ENCODE measurements at places on chromosomes 4 and X. TPM values are rescaled to one million over a fixed set of nuclear protein-coding genes. Genes with fewer than 3 reads are reported as not detected.
A peak's percentile ranks its signal among the peaks of the same experiment; 100 is the strongest.

- DNase-seq, result no peak
These were observed 53.9 kb upstream of the PPP2R3B start for GRCh38 chrX:440636-441035.

- DNase-seq, result no peak
These were observed 138.3 kb downstream of the CRLF2 start for GRCh38 chrX:1074172-1074571.

GRCh38 chr4:40190019-40190418, 6.8 kb upstream of the RHOH start:
- no peak for DNase-seq

DNA sequence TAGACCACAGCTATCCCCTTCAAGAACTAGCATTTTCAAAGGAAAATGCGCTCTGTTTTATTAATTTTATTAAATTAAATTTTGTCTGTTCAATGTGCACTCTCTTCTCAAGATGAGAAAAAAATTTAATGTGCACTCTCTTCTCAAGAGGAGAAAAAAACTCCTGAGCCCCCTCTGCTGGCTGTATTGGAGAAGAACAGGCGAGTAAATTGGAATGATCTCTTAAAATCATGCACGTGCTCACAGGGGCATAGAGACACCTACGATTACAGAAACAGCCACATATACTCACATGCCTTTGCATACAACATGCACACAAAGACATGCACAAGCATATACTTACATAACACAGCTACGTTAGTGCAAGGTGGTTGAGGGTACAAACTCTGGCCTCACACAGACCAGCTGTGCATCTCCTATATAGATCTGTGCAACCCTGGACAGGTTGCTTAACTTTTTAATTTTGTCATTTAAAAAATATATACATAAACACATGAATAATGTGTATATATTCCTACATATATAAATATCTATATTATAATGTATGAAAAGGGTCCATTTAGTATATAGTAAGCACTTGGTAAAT, 176.2 kb upstream of the CXorf66 start:
- DNase-seq, result no peak

DNA sequence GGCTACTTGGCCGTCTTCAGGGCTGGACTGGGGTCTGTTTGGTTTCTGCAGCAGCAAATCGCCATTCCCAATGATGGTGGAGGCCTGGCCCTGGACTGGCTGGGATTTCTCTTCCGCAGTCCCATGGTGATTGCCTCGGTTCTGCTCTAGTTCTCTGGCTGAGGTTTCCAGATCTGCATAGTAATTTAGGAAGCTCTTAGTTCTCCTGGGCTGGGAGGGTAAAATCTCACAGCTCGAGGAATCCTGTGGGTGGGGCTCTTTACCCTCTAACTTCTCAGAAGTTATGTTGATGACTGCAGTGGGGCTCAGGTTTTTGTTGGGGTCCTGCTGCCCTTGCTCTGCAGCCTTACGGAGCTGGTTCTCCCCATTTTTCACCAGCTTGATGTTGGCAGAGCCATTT, 200.6 kb downstream of the APBB2 start:
- no peak for DNase-seq

DNA sequence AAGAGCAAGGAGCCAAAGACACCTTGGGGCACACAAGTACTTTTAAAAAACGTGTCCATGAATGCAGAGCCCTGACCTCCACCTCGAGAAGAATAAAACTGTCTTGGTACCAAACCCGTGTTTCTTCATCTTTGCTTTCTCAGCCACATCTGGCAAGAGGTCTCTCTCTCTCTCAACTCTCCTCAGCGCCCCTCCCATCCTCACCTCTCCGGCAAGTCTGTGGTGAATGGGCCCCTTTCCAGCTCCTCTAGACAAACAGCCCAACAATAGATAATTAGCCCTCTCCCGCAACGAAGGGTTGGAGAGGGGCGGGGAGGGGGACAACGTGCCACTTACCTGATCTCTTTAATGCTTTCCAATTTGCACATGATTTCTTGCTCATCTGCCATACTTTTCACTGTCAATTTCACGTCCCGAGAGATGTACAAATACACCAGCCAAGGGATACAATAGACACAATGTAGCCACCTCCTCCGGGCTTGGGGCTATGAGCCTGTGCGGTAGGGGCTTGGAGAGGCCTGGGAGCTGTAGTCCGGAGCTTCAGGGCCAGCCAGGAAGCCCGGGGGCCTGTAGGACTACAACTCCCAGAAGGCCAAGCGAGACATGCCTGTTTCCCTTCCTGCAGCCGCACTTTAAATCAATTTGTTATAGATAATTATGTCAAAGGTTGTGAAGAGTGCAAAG, at the start of gene ZC4H2:
Gene ZC4H2 (minus strand): TSS at position 462 of the 684 bp plus-strand sequence. CDS start 73 bp downstream, at position 389.
- DNase-seq, result peak; percentile 66

- no peak for DNase-seq
These were observed 127.8 kb downstream of the BCOR start for GRCh38 chrX:39969819-39970504.

DNA sequence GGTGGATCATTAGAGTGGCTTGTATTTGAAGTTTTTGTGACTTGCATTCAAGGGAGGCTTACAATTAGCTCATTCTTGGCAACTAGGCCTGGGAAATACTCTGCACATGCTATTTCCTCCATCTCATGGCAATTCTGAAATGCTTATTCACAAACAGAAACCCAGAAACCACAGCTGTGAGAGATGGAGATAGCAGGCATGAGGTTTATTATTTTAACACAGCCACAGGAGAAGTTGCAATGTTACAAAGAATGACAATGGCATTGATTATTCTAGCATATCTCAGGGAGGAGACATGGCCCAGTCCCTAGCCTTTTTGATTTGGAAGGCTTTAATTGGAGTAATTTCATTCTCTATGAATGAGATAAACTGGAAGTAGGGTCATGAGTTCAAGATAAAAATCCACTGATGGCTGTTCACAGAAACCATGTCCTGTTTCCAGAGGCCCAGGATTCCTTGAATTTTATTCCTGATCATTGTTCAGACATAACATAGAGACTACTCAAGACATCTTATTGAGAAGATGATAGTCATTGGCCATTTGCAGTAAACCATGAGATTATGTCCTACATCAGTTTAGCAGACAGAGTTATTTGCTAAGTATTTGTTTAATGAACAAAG, 123.9 kb downstream of the MID1 start:
- no peak for DNase-seq

GRCh38 chr4:56626420-56626819, 54.7 kb downstream of the HOPX start:
- no peak for DNase-seq

DNA sequence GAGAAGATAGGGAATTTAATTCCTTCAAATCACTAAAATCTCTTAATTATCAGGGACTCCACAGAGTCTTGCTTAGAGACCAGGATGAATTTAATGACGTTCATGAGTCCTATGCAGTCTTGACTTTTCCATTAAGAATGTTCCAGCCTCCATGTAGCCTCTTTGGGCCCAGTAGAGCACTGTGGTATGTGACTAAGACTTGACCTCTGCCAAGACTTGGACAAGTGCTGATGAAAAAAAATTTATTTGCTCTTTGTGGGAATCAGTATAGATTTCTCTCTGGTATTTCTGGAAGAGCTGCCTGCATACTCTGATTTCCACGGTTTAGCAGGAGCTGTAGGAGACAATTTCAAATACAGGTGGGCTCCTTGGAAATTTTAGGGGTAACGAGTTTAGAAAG, 40.6 kb downstream of the CHRDL1 start:
- no peak for DNase-seq

- peak; percentile 56 for DNase-seq
These were observed 46.4 kb upstream of the PARM1 start for GRCh38 chr4:74886484-74886883.

GRCh38 chr4:52643785-52644244, 15.3 kb downstream of the USP46 start:
- no peak for DNase-seq

- DNase-seq, result no peak
These were observed 131.6 kb upstream of the TENM3 start for GRCh38 chr4:182111586-182111985.

DNA sequence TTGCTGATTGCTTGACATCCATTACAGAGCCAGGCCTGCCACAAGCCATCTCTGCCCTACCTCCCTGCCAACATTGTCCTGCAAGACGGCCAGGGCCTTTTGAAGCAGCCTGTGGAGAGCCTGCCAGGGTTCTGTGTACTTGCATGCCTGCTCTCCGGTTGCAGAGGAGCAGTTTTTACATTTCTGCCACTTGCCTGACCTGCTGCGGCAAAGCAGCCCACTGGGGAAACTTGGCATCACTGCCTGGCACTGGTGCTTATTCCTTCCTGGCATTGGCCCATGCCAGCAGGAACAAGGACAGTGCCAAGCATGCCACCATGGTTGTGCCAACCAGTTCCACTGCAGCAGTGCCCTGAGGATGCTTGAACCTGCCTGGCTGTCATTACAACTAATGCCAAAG, 167.1 kb downstream of the NHS start:
- no peak for DNase-seq

GRCh38 chr4:185138161-185138560, 4.9 kb upstream of the SLC25A4 start:
- no peak for DNase-seq

- no peak for DNase-seq
These were observed 46.8 kb upstream of the ELF2 start for GRCh38 chr4:139223682-139224317.

GRCh38 chr4:95106408-95106928, 348.7 kb downstream of the BMPR1B start:
- no peak for DNase-seq

GRCh38 chr4:90317785-90318184, 190.6 kb downstream of the CCSER1 start:
- no peak for DNase-seq

DNA sequence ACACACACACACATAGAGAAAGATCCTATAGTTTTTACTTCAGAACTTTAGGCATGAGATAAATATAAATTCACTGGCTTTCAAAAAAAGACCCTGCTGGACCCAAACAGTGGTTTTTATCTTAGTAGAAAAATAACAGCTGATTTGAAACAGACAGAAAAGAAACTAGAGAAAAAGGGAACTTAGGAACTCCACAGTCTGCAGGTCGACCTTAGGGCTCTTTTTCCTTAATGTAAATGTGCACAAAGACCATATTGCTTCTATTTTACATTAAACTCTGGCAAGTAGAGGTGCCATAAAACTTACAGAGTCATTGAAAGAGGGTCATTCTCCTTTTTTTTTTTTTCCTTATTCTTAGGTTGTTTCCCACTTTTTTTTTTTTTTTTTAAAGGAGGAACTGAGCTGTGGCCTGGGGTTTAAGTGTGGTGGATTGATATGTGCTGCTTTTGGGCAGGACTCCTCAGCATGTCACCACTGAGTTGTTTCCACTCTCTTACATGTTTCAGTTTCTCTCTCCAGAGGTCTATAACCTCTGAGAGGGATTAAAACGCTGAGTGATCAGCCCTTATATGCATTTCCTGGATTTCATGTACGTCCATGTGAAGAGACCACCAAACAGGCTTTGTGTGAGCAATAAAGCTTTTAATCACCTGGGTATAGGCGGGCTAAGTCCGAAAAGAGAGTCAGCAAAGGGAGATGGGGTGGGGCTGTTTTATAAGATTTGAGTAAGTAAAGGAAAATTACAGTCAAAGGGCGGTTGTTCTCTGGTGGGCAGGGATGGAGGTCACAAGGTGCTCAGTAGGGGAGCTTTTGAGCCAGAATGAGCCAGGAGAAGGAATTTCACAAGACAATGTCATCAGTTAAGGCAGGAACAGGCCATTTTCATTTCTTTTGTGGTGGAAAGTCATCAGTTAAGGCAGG, 70.8 kb upstream of the PACRGL start:
- DNase-seq, result no peak

- DNase-seq, result no peak
These were observed 96.6 kb upstream of the BANK1 start for GRCh38 chr4:101693842-101694398.

DNA sequence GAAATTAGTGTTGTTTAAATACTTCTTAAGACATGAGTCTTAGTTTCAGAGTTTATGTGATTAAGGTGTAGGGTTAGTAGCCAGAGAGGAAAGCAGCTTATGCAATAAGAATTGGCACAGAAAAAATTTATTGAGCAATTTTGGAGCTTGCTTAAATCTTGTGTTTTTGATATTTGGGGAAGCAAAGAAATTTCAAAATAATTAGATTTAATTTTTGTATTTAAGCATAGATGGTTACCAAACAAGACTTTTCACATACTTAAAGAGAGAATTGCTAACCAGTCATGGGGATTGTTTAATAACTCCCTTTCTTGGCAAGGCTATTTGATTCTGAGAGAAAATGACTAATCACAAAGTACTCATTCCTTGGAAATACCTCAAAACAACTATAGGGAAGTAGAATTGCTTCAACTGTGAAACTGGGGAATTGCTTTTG, 202.0 kb upstream of the GRID2 start:
- no peak for DNase-seq

- DNase-seq, result no peak
These were observed 208.7 kb downstream of the PDGFC start for GRCh38 chr4:156762851-156763250.

Gene NKX3-2
- total RNA-seq, result not detected

Gene NAA11
- not detected for total RNA-seq

Gene FRMPD4
- 0.83 TPM for total RNA-seq

Gene CXCL8
- 0.44 TPM for total RNA-seq

Gene FGG
- total RNA-seq, result 0.57 TPM

Gene SPCS3
- 122 TPM for total RNA-seq

Gene HDX
- 10.3 TPM for total RNA-seq

Gene MAGEA8
- total RNA-seq, result not detected

Gene CXXC4
- 1.4 TPM for total RNA-seq

Gene CT45A2
- not detected for total RNA-seq

Gene DKC1
- total RNA-seq, result 73.8 TPM

Gene PLXNB3
- total RNA-seq, result 42.8 TPM

Gene CXCR3
- total RNA-seq, result 0.89 TPM

Gene HS6ST2
- total RNA-seq, result 6.8 TPM

All from ureter (tissue), 1 donor.